ENCODE measurements at places on chromosomes 16 and 17.

DNA sequence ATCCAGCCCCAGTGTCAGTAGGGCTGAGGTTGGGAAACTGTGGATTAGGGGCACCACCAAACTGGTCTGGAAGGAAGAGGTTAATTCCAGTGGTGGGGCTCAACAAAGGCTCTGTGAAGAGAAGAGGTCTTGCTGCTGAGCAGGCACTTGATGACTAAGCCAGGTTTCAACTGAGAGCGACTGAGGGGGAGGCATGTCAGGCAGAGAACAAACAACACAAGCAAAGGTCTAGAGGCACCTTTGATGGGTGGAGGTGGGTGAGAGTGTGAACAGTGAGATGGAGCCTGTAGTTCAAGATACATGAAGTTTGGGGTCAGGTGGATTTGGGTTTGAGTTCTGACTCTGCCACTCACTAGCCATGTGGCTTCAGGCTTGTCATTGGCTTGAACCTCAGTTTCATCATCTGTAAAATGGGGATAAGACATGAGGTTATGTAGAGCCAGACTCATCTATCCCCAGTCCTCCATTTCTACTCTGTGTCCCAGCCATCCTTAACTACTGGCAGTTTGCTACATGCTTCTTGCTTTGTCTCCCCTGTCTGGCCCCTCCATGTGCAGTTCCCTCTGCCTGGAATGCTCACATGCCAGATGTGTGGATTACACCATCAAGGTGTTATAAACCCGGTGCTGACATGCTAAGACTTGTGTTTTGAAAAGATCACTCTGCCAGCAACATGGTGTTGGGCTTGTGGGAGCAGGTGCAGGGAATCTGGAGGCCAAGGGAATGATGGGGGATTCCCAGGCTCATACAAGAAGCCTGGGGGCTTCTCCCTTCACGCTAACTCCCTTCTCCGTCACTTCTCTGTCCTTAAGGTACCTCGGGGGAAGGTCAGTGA is 3.0 kb upstream of the RMI2 start:
- DNase-seq, result peak; percentile 21

DNA sequence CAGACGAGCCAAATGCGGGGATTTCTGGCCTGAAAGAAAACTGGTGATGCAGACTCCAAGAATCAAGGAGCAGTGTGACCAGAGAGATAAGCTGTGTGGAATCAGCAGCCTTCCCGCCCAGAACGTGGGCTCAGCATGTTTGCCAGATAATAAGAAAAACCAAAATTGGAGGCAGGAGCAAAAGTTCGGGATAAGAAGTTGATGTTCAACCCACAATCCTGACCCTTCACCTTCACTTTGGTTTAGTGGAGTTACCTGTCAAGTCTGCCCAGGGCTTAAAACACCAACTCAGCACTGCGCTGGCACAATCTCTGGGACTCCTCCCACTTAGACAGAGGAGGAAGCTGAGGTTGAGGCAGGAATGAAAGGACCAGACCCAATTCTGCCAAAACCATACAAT is 3.1 kb downstream of the SLC43A2 start:
- no peak for DNase-seq

DNA sequence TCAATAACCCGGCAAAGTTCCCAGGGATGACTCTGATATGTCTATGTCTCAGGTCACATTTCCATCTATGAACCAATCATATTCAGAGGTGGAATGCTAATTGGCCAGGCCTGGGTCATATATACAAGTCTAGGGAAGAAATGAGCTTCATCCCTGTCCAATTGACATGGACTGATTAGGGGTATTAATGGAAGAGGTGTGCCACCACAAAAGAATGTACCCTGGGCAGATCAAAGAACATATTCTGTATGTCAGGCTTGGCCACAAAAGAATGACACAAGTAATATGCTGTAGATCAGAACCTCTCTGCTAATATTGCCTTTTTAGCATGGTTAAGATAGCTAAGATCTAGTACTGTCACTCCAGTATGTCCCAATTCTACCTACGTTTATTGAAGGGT is 6.7 kb downstream of the SLC35G3 start:
- DNase-seq, result no peak

DNA sequence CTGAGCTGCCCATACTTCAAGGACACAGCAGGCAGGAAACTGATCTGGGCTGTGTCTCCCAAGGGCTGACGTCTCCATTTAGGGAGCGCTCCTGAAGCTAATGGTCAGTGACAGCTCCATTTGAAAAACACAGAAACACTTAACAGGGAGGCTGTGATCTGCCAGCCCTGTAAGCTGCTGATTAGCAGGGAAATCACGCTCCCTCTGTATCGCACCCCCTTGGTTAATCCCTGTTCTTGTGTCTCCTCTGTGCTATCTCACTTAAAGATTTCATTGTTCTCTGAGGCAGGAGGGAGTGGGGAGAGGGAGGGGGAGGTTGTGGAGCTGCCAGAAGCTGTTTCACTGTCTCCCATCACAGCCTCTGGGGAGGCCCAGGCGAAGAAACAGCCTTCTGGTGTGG is 47.4 kb upstream of the CACNG3 start:
- no peak for DNase-seq

- no peak for DNase-seq
These were observed 146.3 kb downstream of the TMEM132E start for GRCh38 chr17:34725725-34726124.

DNA sequence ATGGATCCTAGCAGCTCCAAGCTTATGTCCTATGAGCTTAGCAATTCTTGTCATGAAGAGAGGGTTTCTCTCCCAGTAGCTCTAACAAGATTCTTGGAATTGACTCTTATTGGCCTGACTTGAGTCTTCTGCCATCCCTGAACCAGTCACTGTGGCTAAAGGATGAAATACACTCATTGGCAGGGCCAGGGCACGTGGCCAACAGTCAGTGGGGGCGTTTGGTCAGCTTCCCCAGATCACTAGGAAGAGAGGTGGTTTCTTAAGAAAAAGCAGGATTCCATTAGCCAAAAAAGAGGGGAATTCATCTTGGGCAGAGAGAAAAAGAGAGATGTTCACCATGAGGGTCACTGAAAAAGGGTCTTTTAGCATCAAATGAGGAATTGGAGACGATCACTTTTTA is 363.2 kb downstream of the SNX29 start:
- no peak for DNase-seq

GRCh38 chr17:2911755-2912111 is 115.5 kb downstream of the RAP1GAP2 start:
- no peak for DNase-seq

DNA sequence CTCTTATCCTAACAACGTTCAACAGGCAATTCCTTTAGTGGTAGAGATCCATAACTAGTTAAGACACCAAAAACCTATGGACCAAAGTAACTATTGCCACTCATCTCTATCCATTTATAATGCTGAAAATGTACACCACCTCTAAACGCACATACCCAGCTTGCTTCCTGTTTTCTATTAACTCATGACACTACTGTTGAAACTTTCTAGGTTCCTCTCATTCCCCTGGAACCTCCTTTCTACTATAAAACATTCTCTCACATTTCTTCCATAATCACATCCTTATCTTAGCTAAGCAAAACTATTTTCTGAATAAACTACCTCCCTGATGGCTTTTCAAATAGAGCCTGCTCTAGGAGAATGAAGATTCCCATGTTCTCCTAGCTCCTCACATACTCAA is 42.9 kb upstream of the KSR1 start:
- DNase-seq, result no peak

DNA sequence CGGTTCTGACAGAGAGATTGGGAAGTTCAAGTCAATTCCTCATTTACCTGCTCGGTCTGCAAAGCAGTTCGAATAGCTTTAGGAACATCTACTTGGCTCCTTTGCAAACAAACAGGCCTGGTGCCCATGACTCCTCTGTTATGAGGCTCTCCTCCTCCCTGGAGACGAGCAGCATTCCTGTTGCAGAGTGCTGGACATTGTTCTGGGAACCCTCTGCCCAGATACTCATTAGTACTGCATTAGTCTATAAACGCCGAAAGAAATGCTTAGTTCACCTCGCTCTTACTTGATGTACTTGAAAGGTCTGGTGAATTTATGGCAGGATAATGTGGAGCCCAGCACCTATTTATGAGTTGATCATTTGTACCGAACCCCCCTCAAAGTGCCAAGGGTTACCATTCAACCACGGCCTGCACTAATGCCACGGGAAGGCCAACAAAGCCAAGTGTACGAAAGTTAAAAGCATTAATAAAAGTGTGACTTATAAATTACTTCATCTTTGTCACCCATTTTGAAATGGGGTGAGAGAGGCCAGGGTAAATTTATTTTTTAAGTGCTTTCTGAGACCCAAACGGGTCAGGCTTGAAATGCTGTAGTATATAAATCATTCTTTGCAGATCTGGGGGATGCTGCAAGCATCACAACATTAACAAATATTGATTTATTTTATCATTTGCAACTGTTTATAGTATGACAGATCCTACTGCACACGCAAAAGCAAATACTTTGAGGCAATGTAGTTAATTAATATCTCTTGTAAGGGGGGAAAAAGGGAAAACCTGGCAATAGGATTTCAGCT is 478.9 kb upstream of the PSMD7 start:
- no peak for DNase-seq

DNA sequence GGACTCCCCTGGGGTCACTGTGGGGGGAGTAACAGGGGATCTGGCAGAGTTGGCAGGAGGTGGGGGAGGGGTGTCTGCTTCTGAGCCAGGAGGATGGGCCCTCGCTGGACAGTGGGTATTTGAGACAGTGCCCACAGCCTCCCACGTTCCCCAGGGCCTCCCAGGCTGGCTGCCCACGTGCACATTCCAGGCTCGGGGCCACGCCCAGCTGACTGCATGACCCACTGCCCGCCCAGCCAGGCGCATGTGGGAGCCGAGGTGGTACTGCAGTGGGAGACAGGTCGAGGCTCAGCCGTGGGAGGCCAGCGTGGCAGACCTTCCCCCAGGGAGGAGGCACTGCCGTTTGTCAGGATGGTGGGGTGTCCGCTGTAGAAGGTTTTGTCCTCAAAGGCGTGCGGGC is 38.8 kb downstream of the BAHCC1 start:
- DNase-seq, result no peak

DNA sequence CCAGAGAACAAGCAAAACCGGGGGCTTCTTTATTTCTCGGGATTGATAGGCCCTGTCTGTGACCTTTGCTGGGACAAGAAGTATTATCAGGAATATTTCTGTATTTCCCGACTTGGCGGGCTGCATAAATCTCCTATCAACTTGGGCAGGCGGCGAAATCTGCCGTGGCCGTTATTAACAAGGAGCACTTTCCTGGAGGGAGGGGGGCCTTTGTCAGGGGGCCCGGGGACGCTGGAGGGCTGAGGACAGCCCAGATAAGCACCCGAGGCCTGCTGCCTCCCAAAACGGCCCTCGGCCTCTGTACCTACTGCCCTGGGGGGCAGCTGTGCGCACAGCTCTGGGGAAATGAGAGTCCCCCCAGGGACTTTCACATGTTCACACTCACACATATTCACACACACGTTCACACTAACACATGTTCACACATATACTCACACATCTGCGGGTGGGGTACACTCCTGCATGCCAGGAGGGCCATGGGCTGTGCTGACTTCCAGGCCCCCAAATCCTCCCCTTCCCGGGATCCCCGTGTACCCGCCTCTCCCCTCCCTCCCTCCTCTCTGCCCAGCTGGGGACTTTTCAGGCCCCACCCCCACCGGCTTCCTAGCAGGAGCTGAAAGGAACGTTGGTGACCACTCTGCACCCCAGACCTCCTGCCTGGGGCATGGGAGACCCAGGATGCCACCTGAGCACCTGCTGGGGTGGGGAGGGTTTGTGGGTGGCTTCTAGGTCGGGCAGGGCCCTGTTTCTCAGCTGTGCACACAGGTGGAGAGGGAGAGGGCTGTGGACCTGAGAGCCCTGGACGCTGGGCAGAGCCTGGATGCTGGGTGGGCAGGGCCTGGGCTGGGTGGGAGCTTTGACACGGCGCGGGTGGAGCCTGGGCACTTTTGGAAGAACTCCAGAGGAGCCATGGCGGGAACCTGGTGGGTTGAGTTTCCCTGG is 24.3 kb upstream of the GSE1 start:
- DNase-seq, result no peak

GRCh38 chr17:42709561-42709960 is 27.2 kb downstream of the CNTNAP1 start:
- no peak for DNase-seq

- no peak for DNase-seq
These were observed 45.5 kb downstream of the TBC1D16 start for GRCh38 chr17:79990051-79990592.

- DNase-seq, result no peak
These were observed 9.5 kb downstream of the MRPL27 start for GRCh38 chr17:50363217-50364060.

DNA sequence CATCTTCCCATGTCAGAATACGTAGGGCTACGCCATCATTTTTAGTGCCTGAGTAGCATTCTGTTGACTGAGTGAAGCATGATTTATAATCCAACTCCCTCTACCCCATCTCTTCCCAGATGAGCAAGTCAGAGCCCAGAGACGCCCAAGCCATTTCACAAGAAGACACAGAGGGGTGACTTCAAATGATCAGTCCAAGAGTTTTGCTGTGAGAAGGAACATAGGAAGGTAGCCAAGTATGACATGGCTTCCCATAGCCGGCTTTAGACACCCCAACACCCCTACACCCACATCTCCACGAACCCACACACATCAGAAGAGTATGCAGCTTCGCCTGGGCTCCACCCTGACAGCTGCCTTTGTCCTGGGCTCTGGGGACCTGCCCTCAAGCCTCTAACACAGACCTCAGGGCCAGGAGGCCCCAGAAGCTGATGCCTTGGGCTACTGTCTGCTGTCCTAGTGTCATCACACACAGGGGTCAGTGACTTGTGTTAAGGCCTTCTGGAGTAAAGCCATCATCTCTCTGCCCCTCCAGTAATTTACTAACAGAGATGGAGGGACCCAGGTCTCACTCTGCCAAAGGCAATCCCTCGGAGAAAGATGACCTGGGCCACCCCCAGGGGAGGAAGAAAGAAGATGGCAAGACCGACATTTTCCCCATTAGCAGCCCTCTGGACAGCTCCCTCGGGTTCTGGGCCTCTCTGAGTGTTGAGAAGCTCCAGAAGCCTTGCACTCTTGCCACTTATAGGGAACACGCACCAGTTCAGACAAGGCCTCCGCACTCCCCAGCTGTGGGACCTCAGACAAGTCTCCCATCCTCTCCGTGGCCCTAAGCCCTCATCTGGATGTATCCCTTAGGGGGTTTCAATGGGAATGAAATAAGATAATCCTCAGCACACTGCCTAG is 38.7 kb upstream of the MRPS23 start:
- DNase-seq, result no peak

- DNase-seq, result no peak
These were observed 11.3 kb upstream of the COX10 start for GRCh38 chr17:14058051-14058450.

All from stimulated activated CD4-positive, alpha-beta T cell treated with anti-CD3 and anti-CD28 coated beads, Interleukin-4, amount 100 ng/mL, for 1 hour (primary cell).